ENCODE measurements at places on chromosomes 6 and 20.

GRCh38 chr20:51384875-51385274, 157.6 kb downstream of the NFATC2 start:
- DNase-seq: no peak

GRCh38 chr6:33419580-33420490, at the start of gene SYNGAP1:
TSS of gene SYNGAP1 (plus strand) at chr6:33420065. CDS start at chr6:33420265, 200 bp downstream.
- no peak for DNase-seq

GRCh38 chr6:94636780-94637385, 940.5 kb upstream of the MANEA start:
- DNase-seq: no peak

DNA sequence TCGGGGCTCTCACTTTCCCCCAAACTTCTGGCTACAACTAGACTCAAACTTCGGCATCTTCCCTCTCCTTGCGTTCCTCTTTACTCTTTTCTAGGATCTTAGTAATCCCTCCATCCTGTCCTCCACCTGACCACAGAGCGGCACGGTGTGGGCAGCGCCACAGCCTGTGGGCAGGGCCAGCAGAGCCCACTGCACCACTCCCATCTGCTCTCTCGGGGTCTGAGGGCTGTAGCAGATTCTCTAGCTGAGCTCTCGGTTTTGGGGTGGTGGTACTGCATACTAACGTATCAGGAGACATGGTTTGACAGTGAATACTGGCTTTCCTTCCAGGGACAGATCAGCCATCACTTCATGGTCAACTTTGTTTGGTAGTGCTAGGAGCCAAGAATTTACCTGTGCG, 57.4 kb downstream of the EZR start:
- DNase-seq: no peak

- no peak for DNase-seq
These were observed 13.8 kb downstream of the ULBP3 start for GRCh38 chr6:150055131-150055530.

- DNase-seq: no peak
These were observed 79.4 kb downstream of the DLL1 start for GRCh38 chr6:170211404-170212025.

DNA sequence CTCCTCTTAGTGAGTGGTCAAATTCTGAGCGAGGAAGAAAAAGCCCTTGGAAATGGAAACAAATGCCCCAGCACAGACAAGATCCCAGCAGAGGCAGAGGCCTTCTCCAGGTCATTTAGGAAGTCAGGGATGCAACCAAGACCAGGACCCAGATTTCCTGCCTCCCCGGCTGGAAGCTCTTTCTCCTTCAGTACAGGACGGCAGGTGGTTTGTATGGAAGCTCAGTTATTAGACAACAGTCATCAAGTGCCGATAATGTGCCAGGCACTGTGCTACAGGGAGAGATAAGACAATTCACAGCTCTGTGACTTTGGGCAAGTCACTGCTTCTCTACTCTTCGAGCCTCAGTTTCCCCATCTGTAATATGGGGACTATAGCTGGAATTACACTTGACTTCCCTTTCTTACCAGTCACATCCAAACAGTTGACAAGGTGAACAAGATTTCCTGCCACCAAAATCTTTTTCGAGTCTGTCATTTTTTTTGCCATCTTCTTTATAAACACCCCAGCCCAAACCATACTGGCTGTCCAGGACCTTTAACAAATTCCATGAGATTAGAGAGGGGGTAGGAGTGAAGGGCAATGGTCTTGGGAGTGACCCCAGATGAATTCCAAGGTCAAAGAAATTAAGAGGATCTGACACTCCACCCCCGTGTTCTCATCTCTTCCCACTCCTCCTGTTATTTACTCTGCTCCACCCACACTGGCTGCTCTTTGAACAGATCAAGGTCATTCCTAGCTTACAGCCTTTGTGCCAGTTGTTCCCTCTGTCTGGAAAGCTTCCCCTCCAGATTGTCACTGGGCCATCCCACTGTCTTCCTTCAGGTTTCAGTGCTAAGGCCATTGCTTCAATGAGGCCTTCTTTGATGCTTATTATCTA, 6.0 kb downstream of the MMP9 start:
- DNase-seq: no peak

DNA sequence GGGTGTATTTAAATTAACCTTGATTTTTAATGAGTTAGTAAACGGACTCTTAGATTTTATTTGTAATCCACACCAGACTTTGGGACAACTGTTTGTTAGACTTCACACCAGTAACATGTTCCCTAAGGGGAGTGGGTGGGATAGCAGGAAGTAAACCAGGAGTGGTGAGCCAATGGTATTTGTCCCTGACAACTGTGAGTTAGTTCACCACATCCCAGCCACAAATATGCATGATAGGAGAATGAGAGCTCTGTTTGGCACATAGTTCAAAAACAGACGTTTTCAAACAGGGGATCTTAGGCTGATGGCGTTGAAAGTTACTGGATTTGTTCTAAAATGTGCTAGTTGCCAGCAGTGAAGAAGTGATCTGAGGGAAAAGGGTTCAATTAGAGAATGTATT, 18.7 kb upstream of the COL10A1 start:
- no peak for DNase-seq

GRCh38 chr6:113980937-113981554, 10.1 kb upstream of the HDAC2 start:
- DNase-seq: no peak

DNA sequence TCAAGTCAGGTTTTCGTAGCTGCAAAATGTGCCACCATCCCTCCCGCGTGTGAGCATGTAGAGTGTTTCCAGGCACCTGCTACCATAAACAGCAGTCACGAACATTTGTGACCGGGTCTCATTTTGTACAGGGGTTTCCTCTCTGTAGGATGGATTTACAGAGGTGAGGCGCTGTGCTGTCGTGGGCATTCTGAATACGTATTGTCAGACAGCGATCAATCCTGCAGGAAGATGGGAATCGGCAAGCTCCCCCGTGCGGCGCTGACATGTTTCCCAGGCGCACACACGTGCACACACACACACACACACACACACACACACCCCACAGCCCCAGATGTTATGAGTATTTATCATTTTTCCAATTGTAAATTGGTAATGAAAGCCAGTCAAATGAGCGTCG, 15.8 kb downstream of the ANKRD60 start:
- DNase-seq: no peak

DNA sequence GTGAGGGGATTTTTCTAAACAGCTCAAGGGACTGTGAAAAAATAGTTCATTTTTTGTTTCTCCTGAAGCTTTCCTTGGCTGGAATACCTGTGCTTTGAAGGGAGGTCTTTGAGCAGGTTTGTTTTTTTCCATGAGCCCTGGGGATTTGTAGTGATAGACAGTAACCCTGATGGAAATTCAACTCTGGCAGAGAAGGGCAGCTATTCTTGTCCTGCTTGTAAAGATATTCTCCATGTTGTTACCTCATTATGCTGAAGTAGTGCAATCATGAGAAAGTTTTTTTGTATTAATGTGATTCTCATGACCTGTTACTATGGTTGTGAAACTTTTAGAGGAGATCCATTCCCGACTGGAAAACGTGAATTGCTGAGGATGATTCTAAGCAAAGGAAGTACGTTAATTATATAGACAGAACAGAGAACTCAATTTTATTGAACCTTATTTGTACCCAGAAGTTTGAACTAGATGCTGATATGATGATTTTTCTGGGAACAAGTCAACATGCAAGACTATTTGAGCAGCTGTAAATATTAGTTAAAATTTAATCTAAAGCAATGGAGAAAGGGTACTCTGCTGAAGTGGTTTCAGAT, 12.5 kb downstream of the UTRN start:
- DNase-seq: no peak

GRCh38 chr6:167030222-167031072, 31.2 kb downstream of the CEP43 start:
- DNase-seq: no peak

- DNase-seq: no peak
These were observed 211.9 kb downstream of the PREX1 start for GRCh38 chr20:48615871-48616270.

DNA sequence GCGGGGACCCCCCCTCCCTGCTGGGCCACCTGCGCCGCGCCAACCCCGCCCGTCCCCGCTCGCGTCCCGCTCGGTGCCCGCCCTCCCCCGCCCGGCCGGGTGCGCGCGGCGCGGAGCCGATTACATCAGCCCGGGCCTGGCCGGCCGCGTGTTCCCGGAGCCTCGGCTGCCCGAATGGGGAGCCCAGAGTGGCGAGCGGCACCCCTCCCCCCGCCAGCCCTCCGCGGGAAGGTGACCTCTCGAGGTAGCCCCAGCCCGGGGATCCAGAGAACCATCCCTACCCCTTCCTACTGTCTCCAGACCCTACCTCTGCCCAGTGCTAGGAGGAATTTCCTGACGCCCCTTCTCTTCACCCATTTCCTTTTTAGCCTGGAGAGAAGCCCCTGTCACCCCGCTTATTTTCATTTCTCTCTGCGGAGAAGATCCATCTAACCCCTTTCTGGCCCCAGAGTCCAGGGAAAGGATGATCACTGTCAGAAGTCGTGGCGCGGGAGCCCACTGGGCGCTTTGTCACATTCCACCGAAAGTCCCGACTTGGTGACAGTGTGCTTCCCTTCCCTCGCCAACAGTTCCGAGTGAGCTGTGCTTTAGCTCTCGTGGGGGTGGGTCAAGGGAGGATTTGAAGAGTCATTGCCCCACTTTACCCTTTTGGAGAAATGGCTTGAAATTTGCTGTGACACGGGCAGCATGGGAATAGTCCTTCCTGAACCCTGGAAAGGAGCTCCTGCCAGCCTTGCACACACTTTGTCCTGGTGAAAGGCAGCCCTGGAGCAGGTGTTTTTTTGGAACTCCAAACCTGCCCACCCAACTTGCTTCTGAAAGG, 2.1 kb downstream of the VEGFA start:
- no peak for DNase-seq

DNA sequence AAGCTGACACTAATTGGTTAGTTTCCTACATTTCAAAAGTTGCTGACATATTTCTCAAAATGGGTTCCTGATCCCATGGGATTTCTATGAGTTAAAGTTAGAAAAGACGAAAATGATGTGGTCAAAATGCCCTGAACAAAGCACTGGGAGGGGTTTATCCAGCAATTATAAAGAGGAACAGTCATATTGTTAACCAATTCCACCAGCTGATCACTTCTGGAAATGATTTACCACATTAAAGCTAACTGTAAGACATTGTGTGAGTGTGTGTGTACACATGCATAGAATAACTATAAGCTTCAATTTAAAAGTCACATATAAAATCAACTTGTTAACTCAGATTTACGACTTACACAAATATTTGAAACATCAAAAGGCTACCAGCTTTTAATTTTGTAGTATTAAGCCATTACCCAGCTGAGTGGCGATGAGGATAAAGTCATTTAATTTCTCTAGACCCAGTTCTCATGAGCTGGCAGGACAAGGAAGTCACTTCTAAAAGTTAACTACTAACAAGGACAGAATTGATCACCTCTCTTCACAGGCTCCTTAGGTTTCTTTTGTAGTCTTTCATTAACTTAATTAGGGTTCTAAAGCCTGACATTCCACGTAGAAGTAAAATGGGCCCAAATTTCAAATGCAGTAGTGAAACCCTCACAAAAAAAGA, 40.4 kb downstream of the MAN1A1 start:
- no peak for DNase-seq

DNA sequence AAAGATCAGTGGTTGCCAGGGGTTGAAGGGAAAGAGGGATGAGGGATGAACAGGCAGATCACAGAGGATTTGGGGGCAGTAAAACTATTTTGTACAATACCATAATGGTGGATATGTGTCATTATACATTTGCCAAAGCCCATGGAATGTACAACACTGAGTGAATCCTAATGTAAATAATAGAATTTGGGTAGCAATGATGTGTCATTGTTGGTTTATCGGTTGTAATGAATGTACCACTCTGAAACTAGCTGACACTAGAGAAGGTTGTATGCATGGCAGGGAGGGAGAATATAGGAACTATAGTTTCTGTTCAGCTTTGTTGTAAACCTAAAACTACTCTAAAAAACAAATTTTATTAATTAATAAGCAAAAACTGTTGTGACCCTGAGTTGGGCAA, 17.8 kb upstream of the ASF1A start:
- no peak for DNase-seq

GRCh38 chr20:830011-830521, 3.4 kb upstream of the FAM110A start:
- no peak for DNase-seq

- no peak for DNase-seq
These were observed 176.5 kb downstream of the OGFRL1 start for GRCh38 chr6:71465096-71465495.

- DNase-seq: no peak
These were observed 6.4 kb upstream of the CST7 start for GRCh38 chr20:24942679-24943078.

GRCh38 chr6:7134999-7135745, 27.4 kb downstream of the RREB1 start:
- DNase-seq: no peak

- DNase-seq: no peak
These were observed 129.9 kb downstream of the UTRN start for GRCh38 chr6:144415014-144415413.
